ENCODE measurements at places on chromosomes 12 and 14.

GRCh38 chr12:42468341-42468821 is 121.2 kb downstream of the PRICKLE1 start:
- no peak for DNase-seq

DNA sequence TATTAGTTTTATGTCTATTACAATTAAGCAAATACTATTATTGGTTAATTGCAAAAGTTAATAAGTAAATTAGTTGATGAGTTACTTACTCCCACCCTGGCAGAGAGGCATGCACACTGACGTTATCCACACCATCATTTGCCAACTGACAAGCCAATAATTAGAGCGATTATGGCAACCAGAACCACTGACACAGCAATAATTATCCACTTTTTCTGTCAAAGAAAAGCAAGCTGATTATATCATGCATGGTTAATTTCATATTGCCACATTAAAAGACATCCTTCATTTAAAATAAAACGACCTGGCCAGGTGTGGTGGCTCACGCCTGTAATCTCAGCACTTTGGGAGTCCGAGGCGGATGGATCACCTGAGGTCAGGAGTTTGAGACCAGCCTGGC is 43.1 kb downstream of the STX2 start:
- DNase-seq = no peak

GRCh38 chr14:68978172-68978911 is 760 bp downstream of the ACTN1 start:
- DNase-seq = peak; percentile 61

DNA sequence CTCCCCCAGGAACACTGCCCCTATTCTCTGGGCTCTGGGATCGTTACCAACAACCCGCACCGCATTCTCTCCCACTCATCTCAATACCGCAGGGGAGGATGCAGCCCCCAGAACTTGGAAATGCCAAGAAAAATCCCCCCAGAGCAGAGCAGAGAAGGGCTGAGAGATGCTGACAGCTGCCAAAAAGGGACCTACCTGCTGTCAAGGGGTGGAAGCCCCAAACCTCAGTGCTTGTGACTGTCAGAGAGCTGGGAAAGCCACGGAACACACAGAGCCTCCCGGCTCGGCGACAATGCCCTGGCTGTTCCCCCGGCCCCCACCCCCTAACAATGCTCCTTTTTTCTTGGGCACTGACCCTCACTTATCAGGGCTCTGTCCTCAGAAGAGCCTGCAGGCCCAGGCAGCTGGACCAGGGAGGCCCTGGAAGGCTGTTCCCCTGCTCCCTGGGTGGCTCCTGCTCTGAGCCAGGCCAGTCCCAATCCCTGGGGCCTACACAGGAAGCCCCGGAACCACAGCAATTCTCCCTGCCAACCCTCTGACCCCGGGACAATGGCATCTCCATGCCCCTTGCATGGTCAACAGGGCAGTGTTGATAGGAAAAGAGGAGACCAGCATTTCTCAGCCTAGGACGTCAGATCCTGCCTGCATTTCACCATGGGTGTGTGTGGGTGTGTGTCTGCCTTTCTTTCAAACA is 78.9 kb downstream of the ITPK1 start:
- peak; percentile 58 for DNase-seq

DNA sequence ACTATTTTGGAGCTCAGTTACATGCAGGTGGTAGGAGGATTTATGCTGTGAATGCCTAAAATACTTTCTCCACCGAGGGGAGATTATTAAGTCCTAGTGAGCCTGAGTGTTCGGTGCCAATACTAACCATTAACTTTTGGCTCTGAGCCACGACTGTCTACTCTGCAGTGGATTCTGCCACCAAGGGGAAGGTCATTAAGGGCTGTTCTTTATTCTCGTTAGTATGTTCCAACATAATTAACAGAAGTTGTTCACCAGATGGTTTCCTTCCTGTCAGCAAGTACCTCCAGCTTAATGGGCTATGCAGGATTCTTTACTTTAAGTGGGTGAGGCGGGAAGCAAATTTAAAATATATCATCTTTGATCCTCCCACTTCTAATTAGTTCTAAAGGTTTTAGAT is 326.3 kb downstream of the BMP4 start:
- DNase-seq = no peak

- no peak for DNase-seq
These were observed 127.1 kb downstream of the FIGNL2 start for GRCh38 chr12:51721282-51721940.

DNA sequence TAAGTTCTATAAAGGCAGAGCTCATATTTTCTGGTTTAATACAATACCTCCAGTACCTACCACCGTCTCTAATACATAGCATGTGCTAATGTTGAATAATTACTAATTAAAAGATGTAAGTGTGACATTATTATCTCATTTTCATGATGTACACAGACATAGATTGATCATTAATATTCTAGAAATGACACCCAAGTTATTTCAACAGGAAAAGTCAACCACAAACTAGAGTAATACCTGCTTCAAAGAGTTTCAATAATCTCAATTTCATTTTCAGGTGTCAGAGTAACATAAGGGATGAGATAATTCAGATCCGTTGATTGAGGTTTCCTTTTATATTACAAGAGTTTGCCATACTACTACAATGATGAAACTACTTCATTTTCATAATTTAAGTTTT is 388.9 kb downstream of the SOX5 start:
- DNase-seq = no peak

DNA sequence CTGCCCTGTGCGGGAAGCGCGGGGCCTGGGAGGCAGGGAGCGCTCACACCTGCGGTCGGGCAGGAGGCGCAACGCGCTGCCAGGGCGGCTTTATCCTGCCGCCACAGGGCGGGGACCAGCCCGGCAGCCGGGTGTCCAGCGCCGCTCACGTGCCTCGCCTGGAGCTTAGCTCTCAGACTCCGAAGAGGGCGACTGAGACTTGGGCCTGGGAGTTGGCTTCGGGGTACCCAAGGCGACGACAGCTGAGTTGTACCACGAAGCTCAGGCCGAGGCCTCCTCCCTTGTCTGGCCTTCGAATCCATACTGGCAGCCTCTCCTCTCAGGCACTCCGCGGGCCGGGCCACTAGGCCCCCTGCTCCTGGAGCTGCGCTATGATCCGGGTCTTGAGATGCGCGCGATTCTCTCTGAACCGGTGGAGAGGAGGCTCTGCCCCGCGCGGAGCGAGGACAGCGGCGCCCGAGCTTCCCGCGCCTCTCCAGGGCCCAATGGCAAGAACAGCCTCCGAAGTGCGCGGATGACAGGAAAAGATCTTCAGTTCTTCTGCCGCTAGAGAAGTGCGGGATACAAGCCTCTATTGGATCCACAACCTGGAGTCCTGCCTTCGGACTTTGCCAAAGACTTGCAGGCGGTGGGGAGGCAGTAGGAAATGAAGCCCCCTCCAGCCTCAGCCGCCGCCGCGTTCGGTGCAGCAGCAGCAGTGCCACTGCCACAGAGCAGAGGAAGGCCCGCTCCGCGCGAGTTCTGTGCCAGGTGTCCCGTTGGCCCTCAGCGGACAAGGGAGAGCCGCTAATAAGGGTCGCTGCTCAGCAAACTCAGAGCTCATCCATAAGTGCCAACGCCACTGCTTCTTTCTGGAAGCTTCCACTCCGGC is 6.8 kb downstream of the SIX1 start:
- no peak for DNase-seq

DNA sequence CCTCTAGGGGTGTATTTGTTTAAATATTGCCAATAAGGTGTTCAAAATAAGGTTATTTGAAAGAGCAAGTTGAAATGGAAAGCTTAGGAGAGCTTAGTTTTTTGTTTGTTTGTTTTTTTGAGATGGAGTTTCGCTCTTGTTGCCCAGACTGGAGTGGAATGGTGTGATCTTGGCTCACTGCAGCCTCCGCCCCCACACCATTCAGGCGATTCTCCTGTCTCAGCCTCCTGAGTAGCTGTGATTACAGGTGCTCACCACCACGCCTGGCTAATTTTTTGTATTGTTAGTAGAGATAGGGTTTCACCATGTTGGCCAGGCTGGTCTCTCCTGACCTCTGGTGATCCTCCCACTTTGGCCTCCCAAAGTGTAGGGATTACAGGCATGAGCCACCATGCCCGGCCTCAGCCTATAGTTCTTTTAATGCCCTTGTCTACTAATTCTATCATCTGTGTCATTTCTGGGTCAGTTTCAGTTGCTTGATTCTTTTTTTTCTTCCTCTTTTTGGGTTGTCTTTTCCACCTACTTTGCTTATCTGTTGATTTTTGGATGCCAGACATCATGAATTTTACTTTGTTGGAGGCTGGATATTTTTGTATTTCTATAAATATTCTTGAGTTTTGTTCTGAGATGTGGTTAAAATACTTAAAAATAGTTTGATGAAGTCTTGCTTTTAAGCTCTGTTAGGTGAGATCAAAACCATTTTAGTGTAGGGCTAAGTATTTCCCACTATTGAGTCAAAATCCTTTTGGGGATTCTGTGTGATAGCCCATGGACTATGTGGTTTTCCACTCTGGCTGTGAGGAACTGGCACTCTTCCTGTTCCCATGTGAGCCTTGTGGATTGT is 18.7 kb downstream of the RCOR1 start:
- DNase-seq = no peak

DNA sequence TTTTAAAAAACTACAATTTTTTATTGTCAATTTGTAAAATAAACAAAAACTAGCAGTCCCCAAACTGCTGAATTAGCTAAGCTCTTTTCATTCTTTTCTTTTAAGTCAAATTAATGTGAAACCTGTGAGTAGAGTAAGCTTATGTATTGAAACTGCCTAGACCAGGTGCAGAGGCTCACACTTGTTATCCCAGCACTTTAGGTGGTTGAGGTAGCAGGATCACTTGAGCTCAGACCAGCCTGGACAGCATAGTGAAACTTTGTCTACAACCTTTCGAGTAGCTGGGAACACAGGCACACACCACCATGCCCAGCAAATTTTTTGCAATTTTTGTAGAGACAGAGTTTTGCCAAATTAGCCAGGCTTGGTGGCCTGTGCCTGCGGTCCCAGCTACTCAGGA is 26.4 kb downstream of the SCFD1 start:
- no peak for DNase-seq

- DNase-seq = no peak
These were observed 12.8 kb upstream of the CCDC91 start for GRCh38 chr12:28177461-28177860.

DNA sequence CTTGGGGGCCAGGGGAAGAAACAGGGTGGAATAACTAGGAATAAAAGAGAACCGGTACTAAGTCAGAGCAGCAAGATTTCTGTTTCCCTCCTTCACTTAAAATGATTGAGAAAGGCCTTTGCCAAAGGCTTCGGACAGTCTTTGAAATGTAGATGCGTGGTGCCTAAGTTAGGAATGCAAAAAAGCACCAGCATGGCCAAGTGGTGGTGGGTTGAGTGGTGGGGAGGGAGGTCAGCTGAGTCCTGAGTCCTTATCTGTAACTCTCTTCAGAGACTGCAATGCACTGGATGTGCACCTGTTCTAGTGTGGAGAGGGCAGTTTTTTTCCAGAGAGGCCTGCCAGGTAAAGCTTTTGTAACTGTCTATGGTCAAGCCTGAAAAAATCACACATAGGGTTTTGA is 919.9 kb downstream of the FSCB start:
- no peak for DNase-seq

GRCh38 chr12:2692080-2692479 is 102.7 kb upstream of the FKBP4 start:
- DNase-seq = no peak

DNA sequence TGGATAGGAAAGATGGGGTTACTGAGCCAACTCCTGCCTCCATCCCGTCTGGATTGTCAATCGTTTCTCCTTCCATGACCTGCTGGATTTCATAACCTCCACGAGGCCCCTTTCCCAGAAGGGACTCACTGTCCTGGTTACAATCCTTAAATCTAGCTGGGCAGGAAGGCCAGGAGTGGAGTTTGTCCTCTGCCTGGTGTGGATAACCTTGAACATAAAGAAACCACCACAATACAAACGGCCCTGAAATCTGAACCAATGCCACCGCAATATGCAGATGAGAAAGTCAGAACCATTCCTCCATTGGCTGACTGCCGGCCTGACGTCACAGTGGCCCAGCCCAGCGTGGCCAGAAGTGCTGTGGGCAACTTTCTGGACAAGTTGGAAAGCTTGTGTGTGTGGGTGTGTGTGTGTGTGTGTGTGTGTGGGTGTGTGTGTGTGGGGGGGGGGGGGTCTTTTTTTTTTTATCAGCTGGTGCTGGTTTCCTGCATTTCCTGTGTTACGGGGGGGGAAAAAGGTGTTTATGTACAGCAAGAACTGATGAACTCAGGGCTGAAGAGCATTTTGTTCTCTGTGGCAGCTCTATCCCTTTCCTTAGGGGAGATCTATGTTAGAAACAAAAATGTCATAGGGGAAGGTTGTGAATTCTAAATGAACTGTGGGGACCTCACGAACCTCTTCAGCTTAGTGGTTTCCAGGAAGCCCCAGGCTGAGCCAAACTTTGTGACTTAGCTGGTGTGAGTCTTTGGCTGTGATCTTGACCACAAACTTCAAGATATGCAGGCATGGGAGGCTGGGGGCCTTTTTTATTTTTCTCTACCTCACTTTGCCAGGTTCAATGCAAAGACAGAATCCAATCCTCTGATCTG is 81.6 kb upstream of the MED13L start:
- DNase-seq = peak; percentile 95

DNA sequence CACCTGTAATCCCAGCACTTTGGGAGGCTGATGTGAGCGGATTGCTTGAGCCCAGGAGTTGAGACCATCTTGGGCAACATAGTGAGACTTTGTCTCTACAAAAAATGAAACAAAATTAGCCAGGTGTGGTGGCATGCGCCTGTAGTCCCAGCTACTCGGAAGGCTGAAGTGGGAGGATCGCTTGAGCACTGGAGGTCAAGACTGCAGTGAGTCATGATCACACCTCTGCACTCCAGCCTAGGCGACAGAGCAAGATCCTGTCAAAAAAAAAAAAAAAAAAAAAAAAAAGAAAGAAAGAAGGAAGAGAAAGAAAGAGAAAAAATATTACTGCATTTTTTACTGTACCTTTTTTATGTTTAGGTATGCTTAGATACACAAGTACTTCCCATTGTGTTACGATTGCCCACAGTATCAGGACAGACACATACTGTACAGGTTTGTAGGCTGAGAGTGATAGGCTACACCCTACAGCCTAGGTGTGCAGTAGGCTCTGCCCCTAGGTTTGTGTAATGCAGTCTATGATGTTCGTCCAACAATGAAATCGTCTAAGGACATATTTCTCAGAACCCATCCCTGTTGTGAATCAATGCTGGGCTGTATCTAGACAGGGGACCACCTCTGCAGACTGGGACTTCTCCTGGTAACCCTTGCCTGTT is 160.4 kb upstream of the PWP1 start:
- no peak for DNase-seq

GRCh38 chr12:14696265-14696741 is at the start of gene GUCY2C:
Gene GUCY2C (minus strand): TSS chr12:14696599. CDS start chr12:14696448, 151 bp downstream.
- DNase-seq = no peak

DNA sequence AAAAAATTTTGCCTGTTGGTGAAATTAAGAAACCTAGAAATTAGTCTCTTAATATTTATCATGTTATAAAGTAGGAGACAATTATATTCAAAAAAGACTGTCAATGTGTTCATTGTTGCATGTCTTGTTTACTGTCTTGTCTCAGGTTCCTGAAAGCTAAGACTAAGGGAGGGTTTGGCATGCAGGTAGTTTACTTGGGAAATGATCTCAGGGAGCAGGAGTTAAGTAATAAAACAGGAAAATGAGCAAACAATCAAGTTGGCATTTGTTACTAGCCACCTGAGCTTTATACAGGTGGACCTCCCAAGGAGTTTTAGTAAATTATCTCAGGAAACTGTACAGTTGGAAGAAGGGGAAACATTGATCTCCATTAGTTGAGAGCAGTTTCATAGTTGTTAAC is 188.0 kb upstream of the MDGA2 start:
- no peak for DNase-seq

Measured in MCF 10A (cell line).